ENCODE measurements at places on chromosomes 1 and 21.

DNA sequence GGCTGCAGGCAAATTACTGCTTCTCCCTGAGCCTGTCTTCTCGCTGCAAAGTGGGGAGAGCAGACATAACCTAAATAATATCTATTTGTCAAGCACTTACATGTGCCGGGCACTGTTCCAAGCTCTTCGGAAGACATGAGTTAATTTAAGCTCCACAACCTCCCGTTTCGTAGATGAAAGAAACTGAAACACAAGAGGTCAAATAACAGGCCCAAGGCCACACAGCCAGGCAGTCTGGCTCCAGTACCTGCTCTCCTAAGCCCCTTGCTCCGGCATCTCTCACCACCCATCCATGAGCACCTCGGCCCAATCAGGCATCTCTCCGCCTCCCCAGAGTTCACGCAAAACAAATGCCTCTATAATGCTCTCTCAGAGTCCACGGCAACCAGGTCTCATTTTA is 65.4 kb downstream of the TAS1R2 start:
- DNase-seq = no peak

- no peak for DNase-seq
Observed at GRCh38 chr21:44854664-44855446, 18.6 kb downstream of the PTTG1IP start.

DNA sequence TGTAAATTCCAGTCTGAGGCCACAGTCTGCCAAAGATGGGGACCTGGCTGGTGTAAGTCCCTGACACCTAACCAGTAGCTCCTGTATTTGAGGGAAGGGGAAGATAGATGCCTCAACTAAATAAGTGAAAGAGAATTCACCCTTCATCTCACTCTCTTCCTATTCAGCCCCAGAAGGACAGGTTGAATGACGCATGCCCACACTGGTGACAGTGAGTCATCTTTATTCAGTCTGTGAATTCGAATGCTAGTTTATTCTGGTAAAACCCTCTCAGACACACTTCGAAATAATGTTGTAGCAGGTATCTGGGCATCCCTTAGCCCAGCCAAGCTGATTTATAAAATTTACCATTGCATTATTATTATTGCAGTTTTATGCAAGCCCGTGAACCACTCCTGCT is 617.0 kb upstream of the PRMT6 start:
- DNase-seq = peak; percentile 19

DNA sequence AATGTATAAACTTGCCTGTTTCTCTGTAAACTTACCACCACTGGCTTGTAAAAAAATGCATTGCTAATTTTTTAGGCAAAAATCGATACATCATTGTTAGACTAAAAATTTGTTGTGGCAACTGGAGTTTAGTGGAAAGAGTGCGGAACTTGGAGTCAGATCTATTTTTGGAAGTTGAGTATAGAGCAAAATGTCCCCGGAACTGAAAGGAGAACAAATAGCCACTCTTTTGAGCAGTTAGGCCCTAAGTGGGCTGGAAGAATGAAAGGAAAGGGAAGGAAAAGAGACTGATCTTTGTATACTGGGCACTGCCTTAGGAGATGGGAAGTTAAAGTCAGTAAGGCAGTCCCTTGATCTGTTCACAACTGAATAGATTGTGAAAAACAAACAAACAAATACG is 30.2 kb downstream of the OPTC start:
- DNase-seq = no peak

- DNase-seq = no peak
Observed at GRCh38 chr1:12514590-12514989, 103.4 kb downstream of the DHRS3 start.

GRCh38 chr1:56457756-56458375 is 121.5 kb downstream of the PLPP3 start:
- no peak for DNase-seq

- no peak for DNase-seq
Observed at GRCh38 chr21:41741253-41742072, 25.4 kb downstream of the RIPK4 start.

Measured in H54 (cell line).